ENCODE measurements at places on chromosomes 5 and 9. TPM values are rescaled to one million over a fixed set of nuclear protein-coding genes. Genes with fewer than 3 reads are reported as not detected.

DNA sequence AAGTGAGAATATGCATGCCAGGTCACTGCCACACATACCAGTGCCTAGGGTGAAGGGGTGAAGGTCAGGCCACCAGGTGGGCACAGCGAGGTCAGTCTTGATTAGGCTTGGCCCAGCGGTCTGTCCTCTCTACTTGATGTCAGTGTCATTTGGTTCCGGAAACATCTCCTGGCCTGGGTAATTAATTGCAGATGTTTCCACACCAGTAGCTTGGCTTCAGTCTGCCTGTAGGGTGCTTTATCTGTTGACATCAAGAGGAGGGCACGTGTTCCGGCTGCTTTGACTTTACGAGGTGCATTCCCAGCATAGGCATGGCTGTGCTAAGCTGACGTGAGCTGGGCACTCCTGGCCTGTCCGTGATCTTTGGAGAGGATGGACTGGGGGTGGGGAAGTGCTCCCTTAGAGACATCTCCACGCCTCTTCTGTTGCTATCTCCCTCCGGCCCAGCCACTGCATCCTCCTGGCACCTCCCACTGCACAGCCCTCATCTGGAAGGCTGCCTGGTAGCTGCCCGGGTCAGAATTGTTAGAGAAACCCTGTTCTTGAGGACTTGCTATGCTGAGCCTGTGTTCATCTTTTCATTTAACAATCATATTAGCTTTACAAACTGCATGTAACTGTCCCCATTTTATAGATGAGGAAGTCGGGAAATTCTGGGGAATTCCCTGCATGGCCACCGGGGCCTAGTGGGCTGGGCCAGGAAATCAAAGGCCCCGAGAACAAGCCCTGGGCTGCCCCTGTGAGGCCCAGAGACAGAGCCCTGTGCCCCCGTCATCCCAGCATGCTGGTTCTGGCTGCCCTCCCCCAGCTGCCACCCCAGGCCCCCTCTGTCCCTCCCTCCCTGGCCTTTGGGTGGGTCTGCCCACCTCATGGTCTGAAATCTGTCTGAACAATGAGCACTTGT lies 29.1 kb downstream of the JADE2 start:
- peak; percentile 96 for DNase-seq

GRCh38 chr5:122967625-122968024 lies 68.9 kb downstream of the PPIC start:
- no peak for DNase-seq

DNA sequence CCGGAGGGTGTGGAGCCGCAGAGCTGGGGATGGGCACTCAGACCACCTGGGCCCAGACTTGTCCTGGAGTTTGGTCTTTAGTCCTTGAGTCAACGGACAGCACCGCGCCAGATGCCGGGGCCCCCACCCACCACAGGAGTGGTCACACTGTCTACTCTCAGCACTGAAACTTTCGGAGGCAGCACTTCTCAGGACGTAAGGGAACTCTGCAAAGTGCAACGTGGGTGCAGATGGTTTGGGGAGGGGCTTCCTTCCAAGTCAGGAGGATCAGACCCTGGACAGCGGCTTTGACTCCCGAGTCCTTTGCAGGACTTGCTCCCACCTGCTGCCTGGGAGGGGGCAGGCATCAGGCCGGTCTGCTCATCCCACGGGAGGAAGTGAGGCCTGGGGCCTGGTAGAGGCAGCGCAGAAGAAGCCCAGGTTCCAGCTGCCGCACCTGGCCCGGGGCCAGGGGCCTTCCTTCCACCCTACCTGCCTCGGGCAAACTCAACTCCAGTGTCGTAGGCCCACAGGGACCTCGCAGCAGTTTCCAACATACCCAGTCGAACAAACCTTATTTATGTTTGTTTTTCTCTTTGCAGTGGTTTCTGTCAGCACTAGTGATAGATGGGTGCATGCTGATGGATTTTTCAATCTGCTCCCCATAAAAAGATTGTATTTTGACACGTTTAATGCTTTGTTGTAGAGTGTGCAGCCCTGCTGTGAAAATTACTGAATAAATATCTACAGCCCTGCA lies 149.8 kb upstream of the PPP1R26 start:
- DNase-seq, result no peak

DNA sequence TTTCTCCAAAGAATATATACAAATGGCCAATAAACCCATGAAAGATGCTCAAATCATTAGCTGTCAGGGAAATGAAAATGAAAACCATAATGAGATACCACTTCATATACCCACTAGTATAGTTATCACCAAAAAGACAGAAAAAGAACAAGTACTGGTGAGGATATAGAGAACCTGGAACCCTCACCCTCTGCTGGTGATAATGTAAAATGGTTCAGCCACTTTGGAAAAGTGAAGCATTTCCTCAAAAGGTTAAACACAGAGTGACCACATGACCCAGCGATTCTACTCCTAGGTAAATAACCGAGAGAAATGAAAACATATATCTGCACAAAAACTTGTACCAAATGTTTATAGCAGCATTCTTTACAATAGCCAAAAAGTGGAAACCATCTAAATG lies 72.0 kb downstream of the HSD17B3 start:
- no peak for DNase-seq

DNA sequence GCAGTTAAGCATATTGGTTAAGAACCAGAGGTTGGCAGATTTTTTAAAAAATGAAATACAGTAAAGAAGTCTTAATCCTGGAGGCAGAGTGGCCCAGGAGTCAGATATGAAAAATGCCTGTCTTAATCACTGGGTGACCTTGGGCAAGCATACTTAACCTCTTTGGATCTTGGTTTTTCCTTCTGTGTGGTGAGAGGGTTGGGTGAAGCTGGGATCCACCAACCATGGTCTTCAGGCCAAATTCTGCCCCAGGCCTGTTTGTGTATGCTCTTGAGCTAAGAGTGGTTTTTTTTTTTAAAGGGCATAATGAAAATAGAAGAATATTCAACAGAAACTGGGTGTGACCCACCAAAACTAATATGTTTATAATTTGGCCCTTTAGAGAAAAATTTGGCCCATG lies 20.0 kb upstream of the TEX48 start:
- no peak for DNase-seq

DNA sequence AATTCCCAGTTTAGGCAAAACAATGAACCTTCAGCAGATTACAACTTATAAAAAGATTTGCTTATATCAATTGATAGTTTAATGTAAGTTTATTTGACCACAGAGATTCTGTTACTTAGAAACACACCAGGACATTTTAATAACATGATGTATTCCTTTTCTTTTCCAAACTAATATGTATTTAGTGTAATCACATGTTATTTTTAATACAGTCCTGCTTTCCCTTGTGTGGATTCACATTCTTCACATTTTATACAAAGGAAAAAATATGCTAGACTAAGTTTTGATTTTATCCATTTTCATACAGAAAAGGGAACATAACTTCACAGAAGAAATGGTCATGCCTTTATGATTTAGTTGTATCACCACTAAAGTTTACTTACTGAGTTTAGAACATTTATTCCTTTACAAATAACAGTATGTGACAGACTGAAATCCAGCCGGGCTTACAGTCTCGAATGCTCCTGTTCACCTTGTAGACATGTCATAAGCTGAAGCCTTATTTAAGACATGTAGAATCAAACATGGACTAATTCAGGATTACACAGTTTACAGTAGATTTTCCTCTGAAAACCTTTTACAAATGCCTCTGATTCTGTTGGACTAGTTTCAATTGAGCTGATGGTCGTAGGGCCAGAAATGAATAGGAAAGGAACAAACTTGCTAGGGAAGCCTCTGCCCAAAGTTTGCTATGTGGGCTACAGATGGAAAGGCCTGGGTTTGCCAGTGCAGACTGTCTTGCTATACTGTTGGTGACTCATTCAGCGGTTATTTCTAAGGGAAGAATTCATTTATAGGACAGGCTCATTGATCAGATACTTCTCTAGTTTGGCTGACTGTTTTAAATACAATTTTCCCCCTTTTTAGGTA lies 6.6 kb upstream of the ASPN start:
- DNase-seq, result no peak

- no peak for DNase-seq
Observed at GRCh38 chr9:90476058-90476457, 166.6 kb downstream of the DIRAS2 start.

GRCh38 chr9:137820161-137820855 lies 57.3 kb upstream of the CACNA1B start:
- no peak for DNase-seq

DNA sequence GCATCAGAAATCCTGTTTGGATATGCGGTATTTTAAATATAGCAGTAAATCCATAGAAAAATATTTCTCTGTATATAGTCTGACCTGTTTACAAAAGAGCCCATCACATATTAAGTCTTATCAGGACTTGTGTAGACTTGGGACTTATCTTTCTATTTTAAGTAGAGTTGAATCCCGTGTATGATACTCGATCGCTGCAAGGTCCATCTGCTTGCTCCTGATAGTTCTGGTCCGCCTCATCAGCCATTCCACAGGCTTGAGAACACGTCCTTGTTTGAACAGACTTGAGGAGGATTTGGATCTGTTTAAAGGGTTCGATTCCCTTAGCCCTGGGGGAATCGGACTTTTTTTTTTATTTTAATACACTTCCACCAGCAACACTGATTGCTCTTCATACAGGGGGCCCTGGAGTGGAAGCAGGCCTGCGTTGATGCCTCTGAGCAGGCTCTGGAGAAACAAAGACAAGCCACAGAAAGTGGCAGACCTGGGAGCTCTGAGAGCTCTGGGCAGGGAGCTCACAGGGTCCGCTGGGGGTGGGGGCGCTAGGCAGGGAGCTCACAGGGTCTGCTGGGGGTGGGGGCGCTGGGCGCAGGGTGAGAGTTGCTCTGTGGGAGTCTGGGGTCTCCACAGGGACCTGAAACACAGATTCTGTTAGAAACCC lies 112.2 kb downstream of the MVB12B start:
- no peak for DNase-seq

DNA sequence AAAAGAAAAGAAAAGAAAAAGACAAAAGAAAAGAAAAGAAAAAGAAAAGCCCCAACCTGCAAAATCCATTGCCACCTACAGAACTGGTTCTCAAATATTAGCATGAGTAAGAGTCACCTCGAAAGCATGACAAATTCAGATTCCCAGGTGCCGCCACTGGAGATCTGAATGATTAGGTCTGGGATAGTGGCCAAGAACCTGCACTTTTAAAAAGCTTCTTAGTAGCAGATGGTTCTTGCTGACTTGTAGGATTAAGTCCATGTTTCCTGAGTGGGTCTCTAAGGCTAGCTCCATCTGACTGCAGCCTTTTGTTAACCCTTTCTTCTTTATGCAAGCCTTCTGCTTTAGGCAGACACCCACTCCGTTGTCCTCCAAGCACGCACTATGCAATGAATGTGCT lies 178.5 kb upstream of the CDH18 start:
- no peak for DNase-seq

DNA sequence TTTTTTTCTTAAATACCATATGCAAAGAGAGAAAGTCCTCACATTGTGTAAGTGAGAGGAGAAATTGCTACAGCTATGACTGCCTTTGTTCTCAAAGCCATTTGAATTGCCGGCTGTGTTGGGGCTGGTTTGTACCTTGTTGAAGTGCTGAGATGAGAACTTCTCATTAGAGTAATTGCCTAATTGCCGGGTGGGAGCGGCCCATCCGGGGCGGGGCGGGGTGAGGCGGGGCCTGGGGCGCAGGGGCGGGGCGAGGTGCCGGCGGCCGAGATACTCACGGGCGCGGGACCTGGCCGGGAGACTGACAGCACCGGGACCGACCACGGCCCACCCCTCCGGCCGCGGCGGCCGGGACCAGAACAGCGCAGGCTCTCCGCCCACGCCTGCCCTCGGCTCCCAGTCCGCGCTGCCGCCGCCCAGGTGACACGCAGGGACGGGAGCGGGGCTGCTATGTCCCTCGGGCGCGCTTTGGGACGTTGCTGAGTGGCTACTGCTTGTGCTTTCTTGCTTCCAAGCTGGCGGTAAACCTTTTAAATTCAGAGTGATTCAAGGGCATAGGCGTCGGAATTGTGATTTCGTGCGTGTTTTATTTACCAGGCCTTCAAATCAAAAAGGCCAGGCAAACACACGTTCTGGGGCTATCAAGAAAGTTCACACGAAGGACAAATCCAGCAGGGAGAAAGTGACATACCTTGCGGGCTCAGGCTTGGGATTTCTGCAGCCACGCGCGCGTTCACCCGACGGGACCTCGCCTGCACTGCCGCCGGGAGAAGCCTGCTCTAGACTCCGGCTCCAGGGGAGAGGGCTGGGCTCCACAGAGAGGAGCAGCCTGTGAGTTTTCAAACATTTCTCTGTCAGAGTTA lies 269.1 kb downstream of the FANCC start:
- DNase-seq, result peak; percentile 42

DNA sequence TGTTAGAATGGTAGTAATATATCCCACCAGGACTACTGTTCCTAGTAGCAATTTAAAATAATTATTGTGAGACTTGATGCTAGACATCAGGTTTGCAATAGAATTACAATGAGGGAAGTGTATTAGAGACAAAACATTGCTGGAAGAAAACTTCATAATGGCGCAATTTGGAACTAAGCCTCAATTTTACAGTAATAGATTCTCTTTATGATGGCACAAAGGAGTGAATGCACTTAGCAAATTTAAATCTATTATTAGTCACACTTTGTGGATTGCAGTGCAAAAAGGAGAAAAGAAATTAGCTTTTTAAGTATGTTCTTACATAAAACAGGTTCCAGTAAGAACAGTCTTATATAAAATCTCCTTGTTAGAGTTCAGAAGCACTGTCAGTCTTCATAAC lies 358.3 kb downstream of the KIAA0825 start:
- DNase-seq, result no peak

GRCh38 chr9:86994231-86994630 lies 46.9 kb upstream of the GAS1 start:
- no peak for DNase-seq

DNA sequence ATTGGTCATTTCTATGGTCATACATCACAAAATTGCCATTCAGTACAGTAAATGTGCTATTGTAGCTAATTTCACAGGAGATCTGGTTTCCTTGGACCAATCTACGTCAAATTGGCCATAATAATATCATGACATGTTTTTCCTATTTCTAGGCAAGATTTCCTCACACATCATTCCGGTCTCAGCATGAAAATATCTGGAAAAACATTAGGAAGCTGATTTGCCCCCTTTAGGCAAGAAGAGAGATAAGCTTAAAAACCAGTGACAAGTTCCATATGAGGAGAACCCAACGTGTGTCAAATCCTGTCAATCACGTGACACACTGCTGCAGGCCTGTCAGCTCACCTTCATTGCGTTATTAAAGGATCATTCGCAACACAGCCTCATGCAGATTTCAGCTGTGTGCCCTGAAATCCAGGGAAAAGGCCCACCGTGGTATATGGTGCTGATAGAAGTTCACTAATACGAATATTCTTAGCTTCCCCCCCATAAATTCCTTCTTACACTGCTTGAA lies 153.3 kb downstream of the ST8SIA4 start:
- DNase-seq, result no peak

- no peak for DNase-seq
Observed at GRCh38 chr5:1421521-1422341, 23.5 kb downstream of the SLC6A3 start.

- no peak for DNase-seq
Observed at GRCh38 chr5:33319151-33319550, 121.6 kb upstream of the TARS1 start.

- no peak for DNase-seq
Observed at GRCh38 chr9:117523531-117524153, 108.8 kb upstream of the ASTN2 start.

MEF2C gene
- total RNA-seq, result 0.24 TPM

KIAA0825 gene
- total RNA-seq, result 0.07 TPM

FOXD4 gene
- not detected for total RNA-seq

FLT4 gene
- total RNA-seq, result 2.3 TPM

GTF3C4 gene
- 8.2 TPM for total RNA-seq

CARD6 gene
- not detected for total RNA-seq

GABRA1 gene
- total RNA-seq, result not detected

CKMT2 gene
- total RNA-seq, result not detected

PANK3 gene
- 34.3 TPM for total RNA-seq

OTP gene
- total RNA-seq, result not detected

OR1J2 gene
- not detected for total RNA-seq

RMRP gene
- total RNA-seq, result 6,436 TPM

CLIC3 gene
- not detected for total RNA-seq

Data from Caki2 (cell line).